ENCODE measurements at places on chromosomes 5 and 9.

DNA sequence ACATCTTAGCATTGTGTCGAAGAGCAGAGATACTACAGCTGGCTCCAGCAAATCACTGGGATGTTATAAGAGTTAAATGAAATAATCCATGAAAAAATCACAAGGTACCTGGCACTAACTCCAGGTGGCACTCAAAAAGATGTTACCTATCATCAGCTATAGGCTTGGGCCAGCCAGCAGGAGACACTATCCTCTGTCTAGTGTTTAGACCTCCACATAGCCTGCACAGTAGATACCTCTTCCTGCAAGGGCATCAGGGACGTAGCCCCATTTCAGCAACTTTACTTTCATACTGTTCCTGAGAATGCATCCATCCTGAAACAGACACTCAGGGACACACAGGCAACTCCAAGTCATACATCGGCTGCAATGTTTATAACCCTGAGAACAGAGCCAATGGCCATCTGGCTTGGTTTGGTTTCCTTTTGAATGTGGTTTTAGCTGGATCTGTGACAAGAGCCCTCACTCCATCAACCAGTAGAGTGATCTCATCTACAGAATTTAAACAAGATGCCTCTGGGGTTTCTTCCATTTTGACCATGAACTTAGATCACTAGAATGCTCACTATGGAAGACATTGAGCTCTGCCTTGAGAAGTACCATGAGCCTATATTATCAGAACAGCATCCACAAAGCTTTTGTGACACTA lies 69.9 kb downstream of the TLE1 start:
- DNase-seq, result no peak

DNA sequence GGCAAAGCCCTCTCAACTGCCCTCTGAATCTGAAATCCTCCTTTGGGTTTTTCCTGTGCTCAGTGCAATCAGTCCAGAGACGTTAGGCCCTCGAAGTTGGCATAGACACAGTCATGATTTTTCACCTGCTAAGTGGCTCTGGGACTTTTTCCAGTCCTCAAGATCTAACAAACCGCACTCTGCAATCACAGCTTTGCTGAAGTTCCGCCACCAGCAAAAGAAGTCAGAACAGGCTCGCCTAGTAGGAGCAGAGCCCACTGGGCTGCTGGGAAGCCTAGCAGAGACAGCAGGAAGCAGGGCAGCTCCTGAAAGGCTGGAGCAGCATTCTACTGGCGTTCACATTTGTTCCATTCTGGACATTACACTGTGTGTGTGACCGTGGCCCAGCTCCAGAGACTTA lies 222.8 kb upstream of the KIF2A start:
- DNase-seq, result no peak

- no peak for DNase-seq
These were observed 865.0 kb downstream of the PTPRD start for GRCh38 chr9:9747787-9748186.

GRCh38 chr5:609506-609905 lies 2.6 kb upstream of the CEP72 start:
- DNase-seq, result no peak

DNA sequence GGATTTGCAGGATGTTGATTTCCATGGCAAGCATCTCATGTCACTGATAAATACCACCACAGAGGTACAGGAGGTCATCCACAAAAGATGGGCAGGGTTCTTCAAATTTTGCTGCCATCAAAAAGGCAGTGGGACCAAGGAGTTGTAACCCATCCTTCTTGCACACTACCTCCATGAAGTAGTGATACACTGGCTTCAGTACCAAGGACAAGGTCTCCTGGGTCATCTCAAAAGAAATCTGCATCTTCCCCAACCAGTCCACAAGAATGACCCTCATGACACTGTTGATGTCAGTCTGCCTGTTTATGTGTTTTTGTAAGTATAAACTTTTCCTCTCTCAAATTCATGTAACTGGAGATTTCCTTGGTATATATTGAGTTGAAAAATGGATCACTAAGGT lies 298.2 kb downstream of the CDH9 start:
- no peak for DNase-seq

- DNase-seq, result no peak
These were observed 618.8 kb downstream of the HINT1 start for GRCh38 chr5:130546211-130546610.

DNA sequence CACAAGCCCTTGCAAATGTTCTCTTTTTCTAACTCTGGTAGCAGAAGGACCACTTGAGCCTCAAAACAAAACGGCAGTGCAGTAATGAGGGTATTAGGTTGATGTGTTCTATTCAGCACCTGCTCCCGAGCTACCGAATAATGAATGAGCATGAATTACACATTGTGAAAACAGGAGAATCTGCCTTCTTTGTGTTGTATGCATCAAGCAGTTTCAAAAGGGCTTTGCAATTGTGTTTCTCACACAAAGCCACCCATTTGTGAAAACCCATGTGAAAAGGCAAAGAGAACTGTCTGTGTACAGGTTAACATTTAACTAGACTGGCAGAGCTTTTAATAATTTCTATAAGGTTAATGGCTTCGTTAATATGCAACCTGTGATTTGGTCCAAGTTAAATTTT lies 97.8 kb downstream of the STK32A start:
- DNase-seq, result peak; percentile 27

DNA sequence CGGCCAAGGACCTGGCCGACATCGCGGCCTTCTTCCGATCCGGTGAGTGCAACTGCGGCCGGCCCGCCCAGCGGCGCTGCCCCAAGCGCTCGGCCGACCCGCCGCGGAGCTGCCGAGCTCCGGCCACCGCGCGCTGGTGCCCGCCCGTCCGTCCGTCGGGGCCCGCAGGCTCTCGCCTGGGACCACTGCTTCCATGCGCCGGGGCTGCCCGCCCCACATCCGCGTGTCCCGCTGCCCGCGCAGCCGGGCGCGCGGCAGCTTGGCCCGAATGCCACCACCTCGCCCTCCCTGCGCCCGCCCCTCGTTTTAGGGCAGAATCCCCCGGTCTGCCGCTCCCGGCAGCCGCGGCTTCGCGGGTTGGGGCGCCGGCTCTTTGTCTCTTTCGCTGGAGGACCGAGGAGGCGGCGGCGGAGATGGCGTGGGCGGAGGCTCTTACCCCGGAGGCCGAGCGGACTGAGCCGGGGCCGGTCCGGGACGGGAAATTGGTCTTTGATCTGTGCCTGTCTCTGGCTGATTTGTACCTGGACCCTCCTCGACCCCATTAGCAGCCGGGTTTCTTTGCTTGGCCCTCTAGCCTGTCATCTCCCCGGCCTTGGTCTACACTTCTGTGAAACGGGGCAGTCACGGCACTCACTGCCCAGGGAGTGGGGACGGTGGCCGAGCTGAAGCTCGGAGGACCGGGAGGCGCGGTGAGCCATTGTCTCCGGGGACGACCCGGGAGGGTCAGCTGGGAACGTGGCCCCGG lies 871 bp downstream of the TRIO start:
- no peak for DNase-seq

DNA sequence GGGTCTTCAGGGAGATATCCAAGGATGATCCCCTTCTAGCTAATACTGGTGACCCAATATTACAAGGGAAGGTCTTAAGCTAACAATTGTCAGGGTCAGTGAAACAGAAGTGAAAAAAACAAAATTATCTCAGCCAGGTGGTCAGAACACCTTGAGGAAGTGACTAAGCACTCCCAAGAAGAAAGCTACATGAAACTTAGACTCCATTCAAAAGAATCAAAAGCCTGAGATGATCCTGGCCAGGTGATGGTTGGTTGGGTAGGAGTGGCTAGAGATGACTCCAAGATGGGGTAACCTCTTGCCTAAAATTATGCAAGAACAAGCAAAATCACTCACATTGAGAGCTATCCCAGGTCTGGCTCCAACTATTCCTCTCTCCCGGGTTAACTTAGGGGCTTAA lies 5.4 kb downstream of the VCP start:
- no peak for DNase-seq

GRCh38 chr5:40790947-40791593 lies 7.1 kb downstream of the PRKAA1 start:
- DNase-seq, result no peak

DNA sequence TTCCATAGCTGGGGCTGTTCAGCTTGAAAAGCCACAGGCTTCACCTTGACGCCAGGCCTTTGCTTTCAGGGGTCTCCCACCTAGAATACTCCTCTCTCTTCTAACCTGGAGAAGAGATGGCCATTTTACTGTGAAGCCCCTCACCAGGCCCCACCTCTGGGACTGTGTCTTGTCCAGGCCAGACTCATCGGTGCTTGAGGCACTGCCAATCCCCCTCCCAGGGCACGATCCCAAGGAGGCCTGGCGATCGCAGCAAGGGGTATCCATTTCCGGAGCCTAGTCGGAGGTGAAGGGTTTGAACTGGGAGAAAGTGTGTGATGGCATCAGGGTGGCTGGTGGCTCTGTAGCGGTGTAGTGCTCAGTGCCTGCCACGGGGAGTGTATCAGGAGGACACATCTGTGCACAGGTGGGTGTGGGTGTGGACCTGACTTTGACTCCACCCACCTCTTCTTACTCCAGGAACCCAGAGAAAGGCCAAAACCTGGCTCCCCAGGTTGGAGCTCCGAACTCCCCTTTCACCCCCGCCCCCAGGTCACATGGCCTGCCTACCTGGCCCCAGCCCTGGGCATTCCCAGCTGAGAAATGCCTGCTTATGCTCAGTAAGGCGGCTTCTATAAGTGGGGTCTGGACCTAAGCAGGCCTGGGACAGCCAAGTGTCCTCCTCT lies 27.4 kb upstream of the ENHO start:
- no peak for DNase-seq

DNA sequence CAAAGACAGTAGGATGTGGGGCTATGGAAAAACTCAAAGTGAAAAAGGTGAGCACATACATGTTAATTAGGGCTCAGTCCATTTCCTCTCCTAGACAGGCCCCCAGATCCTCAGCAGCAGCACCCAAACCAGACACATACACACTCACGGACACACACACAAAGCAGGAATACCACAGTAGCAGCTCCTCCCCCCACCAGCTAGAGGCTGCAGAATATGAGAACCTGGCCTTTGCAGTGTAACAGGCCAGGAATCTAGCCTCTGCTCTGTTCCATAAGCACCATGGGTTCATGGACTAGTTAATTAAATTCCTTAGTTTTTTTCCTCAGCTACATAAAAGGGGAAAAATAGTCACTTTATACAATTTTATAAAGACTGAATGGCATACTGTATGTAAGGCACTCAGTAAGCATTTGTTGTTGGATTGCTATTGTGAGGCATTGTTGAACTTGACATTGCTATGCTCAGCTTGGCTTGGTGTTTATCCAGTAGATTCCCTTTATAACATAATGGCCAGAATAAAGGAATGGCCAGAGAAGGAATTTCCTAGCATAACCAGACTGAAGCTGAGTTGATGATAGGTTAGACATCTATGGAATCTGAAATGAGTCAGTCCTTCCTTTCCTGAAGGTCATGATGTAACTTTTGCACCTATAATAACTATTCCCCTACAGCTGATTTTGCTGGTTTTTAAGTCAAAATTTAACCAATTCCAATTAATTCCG lies 186.8 kb downstream of the SEMA5A start:
- no peak for DNase-seq

DNA sequence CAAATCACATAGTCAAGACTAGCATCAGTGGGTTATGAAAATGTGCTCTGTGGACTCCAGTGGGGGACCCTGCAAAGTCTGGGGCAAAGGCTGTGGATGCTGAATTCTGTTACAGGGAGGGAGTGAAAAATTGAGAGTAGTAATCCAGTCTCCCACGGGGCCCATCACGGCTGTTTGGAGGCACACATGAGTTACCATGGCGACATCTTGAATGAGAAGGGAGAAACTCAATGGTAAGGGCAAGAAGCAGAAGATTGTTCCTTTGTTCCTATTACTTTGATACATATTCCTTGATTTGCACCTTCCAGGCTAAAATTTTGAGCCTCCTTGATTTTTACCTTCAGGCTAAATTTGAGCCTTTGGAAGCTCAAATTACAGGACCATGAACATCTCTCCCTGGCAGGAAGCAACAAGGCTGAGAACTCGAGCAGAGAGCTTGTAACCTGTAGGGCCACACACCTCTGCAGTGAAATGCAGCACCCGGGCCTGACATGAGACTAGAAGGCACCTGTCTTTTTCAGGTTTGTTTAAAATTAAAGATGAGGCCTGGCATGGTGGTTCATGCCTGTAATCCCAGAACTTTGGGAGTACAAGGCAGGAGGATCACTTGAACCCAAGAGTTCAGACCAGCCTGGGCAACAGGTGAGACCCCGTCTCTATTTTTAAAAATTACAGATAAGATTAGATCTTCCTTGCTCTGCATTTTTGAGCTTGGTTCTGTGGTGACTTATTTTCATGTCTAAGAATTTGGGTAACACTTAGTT lies 31.0 kb upstream of the ZFR start:
- DNase-seq, result no peak

- no peak for DNase-seq
These were observed 560.2 kb upstream of the CDH9 start for GRCh38 chr5:27598576-27598975.

DNA sequence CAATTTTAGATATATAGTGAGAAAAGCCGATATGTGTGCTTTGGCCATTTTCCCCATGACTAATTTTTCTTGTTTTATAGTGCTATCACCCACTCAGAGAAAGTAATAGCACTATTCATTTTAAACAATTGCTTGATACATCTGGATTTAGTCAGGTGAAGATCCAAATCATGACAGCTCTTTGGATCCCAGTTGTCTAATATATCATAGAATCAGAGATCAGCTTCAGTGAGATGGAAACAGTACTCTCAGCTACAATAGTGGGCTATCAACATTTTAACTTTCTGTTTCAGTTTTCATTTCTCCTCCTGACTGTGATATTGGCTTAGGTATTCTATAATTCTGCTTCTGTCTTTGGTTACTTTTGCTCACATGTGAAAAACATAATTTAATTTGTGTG lies 38.7 kb downstream of the VCAN start:
- no peak for DNase-seq

- DNase-seq, result no peak
These were observed 6.7 kb downstream of the EBF1 start for GRCh38 chr5:159092972-159093371.

- DNase-seq, result no peak
These were observed 53.5 kb downstream of the FBXO38 start for GRCh38 chr5:148437249-148437648.

GRCh38 chr9:96858018-96858573 lies 3.8 kb upstream of the ZNF782 start:
- no peak for DNase-seq

DNA sequence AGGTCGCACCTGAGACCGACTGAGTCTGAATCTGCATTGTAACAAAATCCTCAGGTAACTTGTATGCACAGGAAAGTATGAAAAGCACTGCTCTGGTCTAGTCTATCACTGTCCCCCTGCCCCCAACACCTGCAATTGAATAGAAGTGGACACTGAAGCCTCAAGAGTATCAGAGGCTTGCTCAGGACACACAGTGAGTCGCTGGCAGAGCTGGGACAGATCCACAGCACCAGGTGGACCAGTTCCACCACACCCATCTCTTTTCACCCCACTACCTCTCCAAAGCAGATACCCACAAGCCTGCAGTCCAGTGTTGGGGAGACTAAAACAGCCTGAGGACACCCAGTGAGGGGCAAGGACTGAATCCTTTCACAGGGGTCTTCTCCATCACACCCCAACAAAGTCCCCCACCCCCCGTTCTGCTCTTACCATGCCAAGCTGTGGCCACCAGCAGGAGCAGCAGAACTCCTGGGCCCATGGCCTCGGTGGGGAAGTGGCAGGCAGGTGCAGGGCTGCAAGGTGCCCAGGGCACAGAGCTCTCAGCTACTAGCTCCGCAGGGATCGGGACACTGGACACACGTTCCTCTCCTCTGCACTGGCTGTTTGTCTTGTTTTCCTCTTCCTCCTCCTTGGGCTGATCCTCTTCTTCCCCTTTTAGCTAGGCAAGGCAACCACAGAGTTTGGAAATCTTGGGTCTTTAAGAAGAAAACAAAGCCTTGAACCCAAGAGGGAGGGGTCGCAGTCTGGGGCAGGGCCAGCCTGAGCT lies at the start of gene CSF1R:
Gene CSF1R, minus strand, starts transcription at position 605 of the 766 bp plus-strand sequence. Its CDS starts 127 bp downstream, at position 478.
- no peak for DNase-seq
